ENCODE measurements at places on chromosomes 11 and 22.
A peak's percentile ranks its signal among the peaks of the same experiment; 100 is the strongest.

GRCh38 chr11:45209000-45209879 is 62.8 kb downstream of the PRDM11 start:
- DNase-seq, result no peak

DNA sequence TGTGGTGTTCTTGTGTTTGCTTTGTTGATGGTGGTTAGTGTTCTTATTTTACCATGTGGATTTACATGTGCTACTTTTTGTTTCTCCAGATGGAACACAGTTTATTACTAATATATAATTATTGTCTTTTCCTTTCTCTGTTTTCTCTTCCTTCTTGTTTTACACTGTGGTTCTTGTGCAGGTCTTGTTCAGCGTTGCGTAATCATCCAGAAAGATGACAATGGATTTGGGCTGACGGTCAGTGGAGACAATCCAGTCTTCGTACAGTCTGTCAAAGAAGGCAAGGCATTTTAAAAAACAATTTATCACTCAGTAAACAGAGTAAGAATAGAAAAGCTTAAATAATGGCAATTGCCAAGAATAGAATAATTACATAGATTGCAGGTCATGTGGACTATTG is 84.4 kb downstream of the ARHGEF12 start:
- no peak for DNase-seq

DNA sequence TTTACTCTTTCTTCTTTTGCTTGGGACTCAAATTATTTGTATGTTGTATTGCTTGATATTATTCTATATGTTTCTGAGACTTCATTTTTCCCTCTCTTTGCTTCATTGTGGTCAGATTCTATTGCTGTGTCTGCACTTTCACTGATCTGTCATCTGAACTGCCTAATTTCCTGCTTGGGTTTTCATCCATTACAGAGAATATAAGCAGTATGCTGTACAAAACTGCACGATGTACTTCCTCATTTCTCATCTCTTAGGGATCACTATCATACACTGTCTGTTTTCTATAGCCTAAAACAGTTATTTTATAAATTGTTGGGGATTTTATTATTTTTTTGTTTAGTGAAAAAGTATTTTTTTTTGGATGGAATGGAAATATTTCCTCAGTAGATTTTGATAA is 736.7 kb upstream of the ANO5 start:
- no peak for DNase-seq

DNA sequence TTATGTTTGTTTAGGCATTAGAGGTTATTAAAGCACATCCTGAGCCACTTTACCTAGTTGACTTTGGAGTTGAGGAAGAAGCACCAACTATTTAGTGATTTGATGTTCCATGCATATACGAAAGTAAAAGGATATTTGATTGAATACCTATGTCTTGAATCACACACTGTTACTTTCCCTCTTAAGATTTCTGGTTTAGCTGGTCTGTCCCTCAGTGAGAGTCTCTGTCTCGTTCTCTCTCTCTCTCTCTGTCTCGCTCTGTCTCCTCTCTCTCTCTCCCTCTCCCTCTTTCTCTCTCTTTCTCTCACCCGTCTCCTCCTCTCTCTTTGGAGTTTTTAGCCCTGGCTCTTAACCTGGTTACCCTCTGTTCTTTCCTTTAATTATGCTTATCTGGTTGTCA is 11.0 kb downstream of the CTNND1 start:
- no peak for DNase-seq

DNA sequence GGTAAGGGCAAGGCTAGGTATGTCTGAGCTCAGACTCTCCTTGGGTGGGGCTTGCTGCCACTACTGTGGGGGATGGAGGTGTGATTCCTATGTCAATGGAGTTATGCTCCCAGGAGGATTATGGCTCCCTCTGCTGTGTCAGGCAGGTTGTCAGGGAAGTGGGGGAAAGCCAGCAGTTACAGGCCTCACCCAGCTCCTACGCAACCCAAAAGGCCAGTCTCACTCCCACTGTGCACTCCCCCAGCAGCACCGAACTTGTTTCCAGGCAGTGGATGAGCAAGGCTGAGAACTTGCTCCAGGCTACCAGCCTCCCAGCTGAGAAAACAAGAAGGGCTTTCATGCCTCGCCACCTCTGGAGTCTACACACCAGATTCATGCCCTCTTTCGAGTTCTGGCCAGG is 18.2 kb downstream of the C11orf91 start:
- DNase-seq, result no peak

- DNase-seq, result no peak
These were observed 44.2 kb upstream of the SMTN start for GRCh38 chr22:31036671-31037550.

GRCh38 chr11:95766701-95767100 is 22.9 kb downstream of the FAM76B start:
- DNase-seq, result no peak

DNA sequence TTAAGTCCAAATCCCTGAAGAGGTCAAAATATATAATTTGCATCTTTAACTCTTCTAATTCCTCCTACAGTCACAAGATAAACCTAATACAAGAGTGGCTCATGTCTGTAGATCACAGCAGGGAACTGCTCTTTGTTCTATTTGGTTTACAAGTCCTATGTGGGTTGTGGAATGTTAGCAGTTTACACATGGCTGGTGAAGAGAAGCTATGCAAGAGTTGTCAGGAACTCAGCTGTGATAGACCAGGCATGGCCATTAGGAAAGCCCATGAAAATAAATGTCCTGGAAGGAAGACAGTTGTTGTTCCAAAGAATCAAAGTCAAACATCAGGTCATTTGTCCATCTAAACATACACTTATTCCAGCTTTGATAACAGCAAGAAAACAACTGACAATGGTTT is 312.4 kb upstream of the PITPNB start:
- DNase-seq, result peak; percentile 67

DNA sequence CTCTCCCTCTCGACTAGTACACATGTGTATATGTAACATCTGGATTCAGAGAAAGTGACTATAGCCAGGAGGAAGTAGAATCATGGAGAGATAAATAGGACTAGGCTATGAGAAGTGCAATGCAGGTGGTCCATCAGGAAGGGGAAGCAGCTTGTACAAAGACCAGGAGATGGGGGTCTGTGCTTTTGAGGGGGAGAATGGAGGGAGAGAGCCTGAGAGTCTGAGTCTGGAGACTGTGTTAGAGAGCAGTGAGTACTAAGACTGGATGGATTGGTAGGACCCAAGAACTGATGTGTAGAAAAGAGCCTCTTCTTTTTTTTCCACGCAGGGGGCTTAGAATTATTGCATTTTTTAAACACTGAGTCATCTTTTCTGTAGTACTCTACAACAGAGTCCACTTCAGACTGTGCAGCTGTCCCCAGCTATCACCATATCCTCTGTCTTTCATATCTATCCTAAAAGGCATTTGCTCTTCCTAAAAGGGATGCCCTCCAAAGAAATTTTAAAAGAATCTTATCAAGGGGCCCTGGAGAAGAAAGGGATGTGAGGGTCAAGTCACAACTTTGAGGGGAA is 80.4 kb downstream of the BDNF start:
- no peak for DNase-seq

- DNase-seq, result no peak
These were observed 42.0 kb upstream of the FIBIN start for GRCh38 chr11:26951809-26952515.

- no peak for DNase-seq
These were observed 22.8 kb upstream of the HMOX1 start for GRCh38 chr22:35357883-35358621.

DNA sequence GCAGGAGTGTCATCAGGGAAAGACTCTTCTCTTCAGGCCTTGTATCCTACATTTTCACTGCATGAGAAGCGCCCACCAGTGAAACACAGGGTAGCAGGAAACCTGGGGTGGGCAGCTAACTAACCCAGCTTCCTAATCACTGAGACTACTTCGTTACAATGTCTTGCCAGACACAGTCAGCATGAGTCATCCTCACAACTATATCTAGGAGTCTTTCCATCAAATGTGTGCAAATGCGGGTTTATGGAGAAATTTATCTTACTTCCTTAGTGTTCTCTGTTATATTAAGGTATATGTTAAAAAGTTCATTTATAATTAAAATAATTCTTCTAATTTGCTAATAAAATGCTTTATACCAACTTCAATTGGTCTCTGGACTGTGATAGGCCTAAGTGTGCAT is 79.9 kb upstream of the RAB1B start:
- DNase-seq, result peak; percentile 43

DNA sequence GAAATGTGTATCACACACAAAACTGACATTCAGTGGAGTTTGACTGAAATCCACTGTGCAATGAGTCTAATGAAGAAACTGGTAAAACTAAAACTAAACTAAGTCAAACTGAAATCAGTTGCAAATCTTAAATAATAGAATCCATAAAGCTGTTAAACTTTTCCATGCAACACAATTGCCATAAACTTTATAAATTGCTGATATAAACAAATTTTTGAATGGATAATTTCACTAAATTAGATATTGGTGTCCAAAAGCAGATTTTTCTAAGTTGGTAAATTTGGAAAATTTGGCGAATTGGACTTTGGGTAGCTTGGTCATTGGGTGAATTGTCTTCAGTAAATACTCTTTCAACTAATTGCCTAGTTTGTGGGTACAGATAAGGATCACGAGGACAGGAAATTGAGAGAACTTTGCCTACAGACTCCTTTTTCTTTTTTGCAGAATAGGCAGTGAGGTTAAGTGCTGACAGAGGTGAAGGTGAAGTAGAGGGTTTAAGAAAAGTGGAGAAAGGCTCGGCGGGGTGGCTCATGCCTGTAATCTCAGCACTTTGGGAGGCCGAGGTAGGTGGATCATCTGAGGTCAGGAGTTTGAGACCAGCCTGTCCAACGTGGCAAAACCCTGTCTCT is 12.8 kb downstream of the MRPL17 start:
- no peak for DNase-seq

- DNase-seq, result no peak
These were observed 96.7 kb upstream of the CD44 start for GRCh38 chr11:35042224-35042623.

DNA sequence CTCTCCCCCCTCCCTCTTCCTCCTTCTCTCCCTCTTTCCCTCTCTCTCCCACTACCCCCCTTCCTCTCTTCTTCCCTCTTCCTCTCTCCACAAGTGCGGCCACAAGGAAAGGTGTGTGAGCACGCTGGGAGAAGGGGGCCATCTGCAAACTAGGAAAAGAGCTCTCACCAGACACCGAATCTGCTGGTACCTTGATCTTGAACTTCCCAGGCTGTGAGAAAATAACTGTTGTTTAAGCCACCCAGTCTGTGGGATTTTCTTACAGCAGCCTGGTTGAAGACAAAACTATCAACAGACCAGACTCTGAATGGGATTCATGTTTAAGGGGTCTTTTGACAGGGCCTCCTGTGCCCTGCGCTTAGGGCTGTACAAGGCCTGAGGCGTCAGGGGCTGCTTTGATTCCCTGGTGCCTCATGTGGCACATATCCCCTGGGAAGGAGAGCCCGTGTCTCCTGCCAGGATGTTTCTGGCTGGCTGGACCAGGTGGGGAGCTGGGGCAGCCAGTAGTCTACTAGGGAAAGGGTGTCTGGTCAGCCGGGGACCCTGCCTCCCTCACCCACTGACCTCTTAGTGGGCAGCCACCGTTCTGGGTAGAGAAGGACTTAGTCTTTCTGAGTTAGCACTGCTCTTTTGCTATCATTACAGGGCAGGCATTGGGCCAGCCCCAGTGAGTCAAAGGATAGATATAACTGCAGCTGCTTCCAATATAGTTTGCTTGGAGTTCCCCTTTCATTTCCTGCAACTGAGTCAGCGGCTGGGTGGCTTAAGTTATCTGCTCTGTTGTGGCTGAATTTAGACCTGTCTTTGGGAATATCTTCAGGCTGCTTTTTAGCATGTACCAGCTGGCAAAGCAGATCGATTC is 6.2 kb downstream of the PANX1 start:
- DNase-seq, result peak; percentile 89
